Right ventricle myocardium superior (tissue), 1 donor: ENCODE measurements at places on chromosomes 1 and 21. TPM values are rescaled to one million over a fixed set of nuclear protein-coding genes. Genes with fewer than 3 reads are reported as not detected.

Gene DCST1
- not detected for total RNA-seq

Gene SERTAD4
- total RNA-seq, result 4.7 TPM

Gene PDC
- total RNA-seq, result not detected

Gene HSPA13
- total RNA-seq, result 10.8 TPM

Gene S100A14
- total RNA-seq, result 5.8 TPM

Gene TMPRSS15
- total RNA-seq, result not detected

Gene LCE1F
- total RNA-seq, result not detected

Gene RABGAP1L
- total RNA-seq, result 53.6 TPM

Gene EFHD2
- total RNA-seq, result 11.6 TPM

- peak; percentile 43 for DNase-seq
Observed at GRCh38 chr1:63322944-63323864, 837 bp downstream of the FOXD3 start.

GRCh38 chr1:171397851-171398469 lies 84.0 kb downstream of the FMO4 start:
- DNase-seq, result no peak

DNA sequence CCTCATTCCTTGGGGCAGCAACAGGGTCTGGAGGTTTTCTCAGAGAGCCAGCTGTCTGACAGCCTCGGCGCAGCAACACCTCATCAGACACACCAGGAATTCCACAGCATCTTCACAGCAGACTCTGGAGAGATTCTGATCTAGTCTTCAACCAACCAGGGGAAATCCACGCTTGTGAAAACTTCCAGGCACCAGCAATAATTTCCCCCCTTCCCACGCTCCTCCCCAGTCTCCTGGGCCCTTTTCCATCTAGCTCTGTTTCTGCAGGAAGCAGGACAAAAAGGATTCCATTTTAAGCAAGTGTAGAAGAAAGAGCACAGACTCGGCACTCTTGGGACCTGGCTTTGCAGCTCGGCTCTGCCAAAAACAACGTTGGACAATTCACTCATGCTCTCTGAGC lies 44.3 kb upstream of the CAPZB start:
- no peak for DNase-seq

GRCh38 chr1:92831368-92831761 lies 475 bp upstream of the RPL5 start:
- DNase-seq, result no peak

GRCh38 chr1:245583081-245583480 lies 428.3 kb downstream of the KIF26B start:
- no peak for DNase-seq

DNA sequence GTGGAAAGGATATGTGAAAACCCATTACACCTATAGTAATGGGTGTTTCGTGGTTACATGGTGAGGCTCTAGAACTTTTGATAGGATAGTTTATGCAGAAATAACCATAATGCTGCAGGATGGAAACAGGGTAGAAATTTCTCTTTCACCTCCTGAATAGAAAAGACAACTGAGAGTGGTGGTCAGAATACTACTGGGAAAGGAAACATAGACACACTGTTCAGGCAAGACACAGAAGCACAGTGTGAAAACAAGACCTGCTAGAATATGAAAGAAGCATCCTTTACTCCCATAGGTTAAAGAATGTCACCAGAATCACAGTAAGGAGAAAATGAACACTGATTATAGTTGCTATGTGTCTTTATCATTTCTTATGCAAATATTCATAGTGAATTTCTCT lies 496.6 kb downstream of the DPYD start:
- DNase-seq, result no peak

GRCh38 chr1:64711266-64711665 lies 33.6 kb upstream of the RAVER2 start:
- DNase-seq, result no peak

- DNase-seq, result no peak
Observed at GRCh38 chr1:98975113-98975512, 29.5 kb downstream of the PLPPR5 start.
